ENCODE measurements at places on chromosomes 12 and 14. TPM values are rescaled to one million over a fixed set of nuclear protein-coding genes. Genes with fewer than 3 reads are reported as not detected.

DNA sequence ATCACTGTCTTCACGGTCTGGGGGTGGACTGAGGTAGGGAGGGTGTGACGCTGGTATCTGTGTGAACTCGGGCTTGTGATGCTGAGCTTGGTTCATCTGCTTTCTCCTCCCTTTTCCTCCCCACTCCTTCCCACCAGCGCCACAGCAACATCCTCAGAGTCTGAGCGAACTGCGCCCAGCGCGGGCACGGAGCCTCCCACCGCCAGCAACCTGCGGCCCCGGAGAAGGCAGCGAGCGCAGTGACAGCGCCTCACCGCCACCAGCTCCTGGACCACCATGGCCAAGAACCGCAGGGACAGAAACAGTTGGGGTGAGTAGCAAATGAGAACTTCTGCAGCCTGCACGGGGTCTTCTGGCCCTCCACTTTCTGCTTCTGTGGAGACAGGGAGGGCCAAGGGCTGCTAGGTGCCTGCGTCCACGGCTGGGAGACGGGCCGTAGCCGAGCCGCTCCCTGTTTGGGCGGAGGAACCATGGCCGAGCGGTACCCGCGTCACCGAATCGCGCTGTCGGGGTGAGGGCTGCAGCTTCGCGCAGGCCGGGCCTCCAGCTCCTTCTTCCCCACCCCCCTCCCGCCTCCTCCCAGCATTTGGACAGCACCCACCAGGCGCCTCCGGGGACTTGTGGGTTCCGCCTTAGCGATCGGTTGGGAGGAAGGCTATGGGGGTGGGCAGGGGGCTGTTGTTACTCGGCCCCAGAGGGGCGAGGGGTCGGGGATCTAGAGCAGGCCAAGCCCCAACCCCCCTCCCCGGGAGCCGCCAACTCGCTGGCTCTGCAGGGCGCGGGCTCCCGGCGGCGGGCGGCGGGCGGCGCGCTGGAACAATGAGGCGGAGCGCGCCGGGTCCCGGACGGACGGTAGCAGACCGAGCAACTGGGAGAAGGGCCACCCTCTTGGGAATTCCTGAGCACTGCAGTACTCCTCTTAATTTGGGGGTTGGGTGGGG is at the start of gene ATL1:
Gene ATL1, plus strand, starts transcription at position 156 of the 941 bp plus-strand sequence. Its CDS starts 121 bp downstream, at position 277.
- H3K36me3 ChIP-seq: no peaks in the 10 kb centered on the region
- H3K4me1 ChIP-seq: peaks cover 12% of the 10 kb centered on the region
- peak within 1 kb of the TSS; percentile 92 for H3K4me3 ChIP-seq
- DNase-seq: peak; percentile 90
- peaks cover 21% of the 10 kb centered on the region for H3K27me3 ChIP-seq

GRCh38 chr14:76491172-76491930 is 115.4 kb downstream of the ESRRB start:
- no peak overlapping the region for H3K4me3 ChIP-seq
- no peaks in the 10 kb centered on the region for H3K27me3 ChIP-seq
- no peak for DNase-seq
- no peaks in the 10 kb centered on the region for H3K36me3 ChIP-seq

GRCh38 chr14:68888025-68888850 is 90.9 kb downstream of the ACTN1 start:
- no peaks in the 10 kb centered on the region for H3K4me1 ChIP-seq
- no peak overlapping the region for H3K4me3 ChIP-seq
- DNase-seq: no peak
- peaks cover 37% of the 10 kb centered on the region for H3K36me3 ChIP-seq

DNA sequence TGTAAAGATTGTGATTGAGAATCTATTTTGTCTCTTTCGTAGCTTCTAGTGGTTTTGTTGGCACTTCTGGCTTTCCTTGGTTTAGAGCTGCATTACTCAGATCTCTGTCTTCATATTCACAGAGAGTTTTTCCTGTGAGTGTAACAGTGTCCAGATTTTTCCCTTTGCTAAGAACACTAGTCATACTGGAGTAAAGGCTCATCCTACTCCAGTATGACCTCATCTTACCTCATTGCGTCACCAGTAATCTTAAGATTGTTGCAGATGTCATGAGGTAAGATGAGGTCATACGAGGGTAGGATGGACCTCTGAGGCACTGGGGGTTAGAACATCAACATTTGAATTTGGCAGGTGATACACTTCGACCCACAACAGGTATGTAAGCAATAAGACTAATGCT is 461.2 kb downstream of the FLRT2 start:
- no peaks in the 10 kb centered on the region for H3K27me3 ChIP-seq
- no peak for DNase-seq
- H3K27ac ChIP-seq: no peak overlapping the region
- no peaks in the 10 kb centered on the region for H3K4me1 ChIP-seq

SYCP3 gene
- total RNA-seq: 0.07 TPM

DIO2 gene
- 0.17 TPM for total RNA-seq

All from GM23338 (cell line).